ENCODE measurements at places on chromosomes 12 and 14. TPM values are rescaled to one million over a fixed set of nuclear protein-coding genes. Genes with fewer than 3 reads are reported as not detected.
A peak's percentile ranks its signal among the peaks of the same experiment; 100 is the strongest.

GRCh38 chr12:93243689-93244513 is 133.8 kb upstream of the NUDT4 start:
- H3K27ac ChIP-seq, result no peak overlapping the region
- peaks cover 35% of the 10 kb centered on the region for H3K4me1 ChIP-seq
- H3K27me3 ChIP-seq, result peaks cover 1% of the 10 kb centered on the region
- H3K4me3 ChIP-seq, result no peak overlapping the region
- H3K36me3 ChIP-seq, result peaks cover 10% of the 10 kb centered on the region

DNA sequence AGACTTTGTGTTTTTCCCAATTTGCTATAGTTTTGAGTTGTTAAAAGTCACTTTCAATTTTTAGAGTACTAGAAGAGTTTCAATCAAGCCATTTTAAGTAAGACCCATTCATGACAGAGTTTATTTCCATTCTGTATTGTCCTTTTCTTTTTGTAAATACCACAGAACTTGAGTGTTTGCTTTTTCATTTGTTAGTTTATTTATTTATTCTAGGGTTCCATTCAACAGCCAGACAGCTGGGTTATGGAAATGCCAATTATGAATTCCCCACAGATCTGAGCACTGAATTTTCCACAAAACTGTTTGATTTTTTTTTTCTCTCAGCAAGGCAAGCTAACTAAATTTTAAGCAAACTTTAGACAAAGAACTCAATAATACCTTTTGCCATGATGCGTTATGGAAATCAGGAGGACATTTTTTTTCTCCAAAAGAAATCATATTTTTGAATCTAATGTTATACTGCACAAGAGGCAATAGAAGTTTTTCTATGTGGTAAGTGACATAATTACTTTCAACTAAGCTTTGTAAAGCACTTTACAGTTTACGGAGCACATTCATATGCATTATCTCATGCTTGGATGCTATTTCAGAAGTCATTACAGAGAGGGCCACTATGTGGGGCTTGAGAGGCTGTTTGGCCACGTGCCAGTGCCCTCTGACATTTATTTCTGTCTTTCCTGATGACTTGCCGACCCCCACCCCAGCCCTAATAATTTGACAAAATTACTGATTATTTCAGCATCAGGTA is 181.5 kb downstream of the VRK1 start:
- no peak overlapping the region for H3K4me3 ChIP-seq
- no peaks in the 10 kb centered on the region for H3K36me3 ChIP-seq
- H3K27ac ChIP-seq, result no peak overlapping the region
- DNase-seq, result no peak
- H3K27me3 ChIP-seq, result no peaks in the 10 kb centered on the region

DNA sequence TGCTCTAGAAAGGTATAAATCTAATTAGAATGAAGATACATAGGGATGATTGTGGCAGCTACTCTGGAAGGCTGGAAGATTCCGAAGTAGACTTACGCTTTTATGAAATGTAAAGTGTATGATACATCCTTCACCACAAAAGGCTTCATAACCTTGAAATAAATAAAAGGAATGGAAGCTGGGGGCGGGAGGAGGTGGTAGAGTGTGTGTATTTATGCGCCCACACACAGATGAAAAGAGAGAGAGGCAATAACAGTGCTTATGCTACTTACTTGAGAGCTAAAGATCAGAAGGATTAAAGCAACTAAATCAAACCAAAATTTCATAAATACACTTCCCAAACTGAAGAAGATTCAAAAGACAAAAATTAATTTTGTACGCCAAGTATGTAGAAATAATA is 30.4 kb downstream of the CBX5 start:
- no peak overlapping the region for H3K27ac ChIP-seq
- peaks cover 21% of the 10 kb centered on the region for H3K36me3 ChIP-seq
- DNase-seq, result no peak
- no peak overlapping the region for H3K4me3 ChIP-seq
- peaks cover 17% of the 10 kb centered on the region for H3K4me1 ChIP-seq

GRCh38 chr14:39233680-39234326 is at the start of gene MIA2:
MIA2 (plus strand) TSS chr14:39233915; CDS start chr14:39234115, 200 bp downstream.
- H3K27ac ChIP-seq, result peak within 1 kb of the TSS; percentile 84
- DNase-seq, result no peak
- H3K36me3 ChIP-seq, result no peaks in the 10 kb centered on the region
- peaks cover 21% of the 10 kb centered on the region for H3K4me1 ChIP-seq
- no peaks in the 10 kb centered on the region for H3K27me3 ChIP-seq
- H3K4me3 ChIP-seq, result peak within 1 kb of the TSS; percentile 67

CEBPE gene
- not detected for total RNA-seq

DNA sequence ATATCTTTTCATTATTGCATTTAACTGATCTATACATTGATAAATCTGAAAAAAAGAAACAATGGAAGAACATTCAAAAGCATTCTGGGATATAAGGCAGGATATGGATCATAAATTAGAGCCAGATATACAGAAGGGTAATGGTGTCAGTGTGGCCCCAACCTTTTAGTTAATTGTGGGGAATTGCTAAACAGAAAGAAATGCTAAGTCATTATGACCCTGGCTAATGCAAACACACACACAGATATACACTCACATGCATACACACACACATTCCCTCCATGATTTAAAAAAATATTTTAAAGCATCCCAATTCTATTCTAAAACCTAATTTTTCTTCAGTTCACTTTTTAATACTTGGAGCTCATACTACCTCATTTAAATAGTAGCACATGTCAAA is 404.5 kb downstream of the BCAT1 start:
- no peak overlapping the region for H3K4me3 ChIP-seq
- peaks cover 2% of the 10 kb centered on the region for H3K27me3 ChIP-seq
- H3K4me1 ChIP-seq, result no peaks in the 10 kb centered on the region
- DNase-seq, result no peak

DNA sequence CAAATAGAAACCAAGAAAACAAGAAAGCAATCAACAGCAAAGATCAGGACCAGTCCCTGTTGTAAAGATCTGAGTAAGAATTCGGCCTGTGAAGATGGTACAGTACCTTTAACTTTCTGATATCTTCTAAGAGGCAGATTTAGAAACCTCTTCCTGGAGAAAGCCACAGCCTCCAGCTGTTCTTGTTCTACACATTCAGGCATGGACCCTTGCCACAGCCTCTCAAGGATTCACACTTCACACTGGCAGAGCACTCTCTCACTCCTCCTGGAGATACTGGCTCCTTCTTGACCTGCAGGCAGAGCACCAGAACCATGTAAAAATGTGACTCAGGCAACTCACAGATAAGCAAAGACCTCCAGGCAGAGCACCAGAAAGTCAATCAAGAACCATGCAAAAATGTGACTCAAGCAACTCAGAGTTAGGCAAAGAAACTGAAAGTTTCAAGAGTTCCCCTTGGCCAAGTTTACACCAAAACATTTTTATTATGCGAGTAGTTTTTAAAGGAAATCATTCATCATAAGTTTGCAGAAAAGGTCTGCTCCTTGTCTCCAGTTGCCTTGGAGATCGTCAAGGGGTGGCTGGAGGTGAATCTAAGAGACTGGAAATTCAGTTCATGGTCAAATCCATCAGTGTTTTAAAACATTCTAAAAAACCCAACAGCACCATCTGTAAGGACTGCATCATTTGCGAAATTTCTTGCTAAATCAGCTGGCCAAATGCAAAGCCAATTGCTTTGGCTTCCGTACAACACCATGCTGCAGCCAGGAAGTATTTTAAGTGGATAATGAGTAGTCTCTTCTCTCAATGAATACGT is 119.3 kb upstream of the MDM1 start:
- peak overlapping the region; percentile 47 for H3K27ac ChIP-seq
- peaks cover 27% of the 10 kb centered on the region for H3K4me1 ChIP-seq
- peak overlapping the region; percentile 54 for H3K4me3 ChIP-seq

SMOC1 gene
- not detected for total RNA-seq
